ENCODE measurements at places on chromosomes 2 and 18.

DNA sequence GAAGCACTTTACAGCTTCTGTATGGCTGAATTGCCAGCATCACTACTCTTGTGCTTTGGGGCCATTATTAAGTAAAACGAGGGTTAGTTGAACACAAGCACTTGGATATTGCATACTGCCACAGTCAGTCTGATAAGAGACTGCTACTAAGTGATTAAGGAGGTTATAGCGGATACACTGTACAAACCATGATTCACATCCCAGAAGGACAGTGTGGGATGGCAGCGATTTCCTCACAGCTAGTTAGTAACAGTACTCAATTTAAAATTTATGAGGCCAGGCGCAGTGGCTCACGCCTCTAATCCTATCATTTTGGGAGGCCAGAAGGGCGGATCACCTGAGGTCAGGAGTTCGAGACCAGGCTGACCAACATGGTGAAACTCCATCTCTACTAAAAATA, 2.6 kb upstream of the BMPR2 start:
- no peak for DNase-seq

- no peak for DNase-seq
Observed at GRCh38 chr2:58046335-58046584, 346 bp upstream of the VRK2 start.

DNA sequence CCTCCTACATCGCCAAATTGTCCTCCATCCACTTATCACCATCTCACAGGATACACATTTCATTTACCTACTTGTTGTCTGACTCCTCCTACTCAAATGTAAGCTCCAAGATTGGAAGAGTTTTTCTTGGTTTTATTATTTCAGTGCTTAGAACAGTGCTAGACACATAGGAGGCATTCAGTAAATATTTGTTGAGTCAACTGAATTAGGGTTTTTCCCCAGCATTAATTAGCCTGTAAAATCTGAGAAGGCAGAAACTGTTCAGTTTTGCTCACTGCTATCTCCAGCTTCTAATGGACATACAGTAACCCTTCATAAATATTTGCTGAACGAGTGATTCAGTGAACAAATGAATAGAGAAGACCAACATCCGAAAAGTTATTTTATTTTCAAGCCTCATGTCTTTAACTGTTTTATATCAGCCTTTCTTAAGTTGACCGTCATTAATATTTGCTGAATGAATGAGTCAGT, 800 bp downstream of the TTC21B start:
- peak; percentile 44 for DNase-seq

GRCh38 chr2:180238729-180239128, 231.6 kb upstream of the CWC22 start:
- no peak for DNase-seq

GRCh38 chr2:1132328-1132969, 181.8 kb downstream of the SNTG2 start:
- DNase-seq, result peak; percentile 27

DNA sequence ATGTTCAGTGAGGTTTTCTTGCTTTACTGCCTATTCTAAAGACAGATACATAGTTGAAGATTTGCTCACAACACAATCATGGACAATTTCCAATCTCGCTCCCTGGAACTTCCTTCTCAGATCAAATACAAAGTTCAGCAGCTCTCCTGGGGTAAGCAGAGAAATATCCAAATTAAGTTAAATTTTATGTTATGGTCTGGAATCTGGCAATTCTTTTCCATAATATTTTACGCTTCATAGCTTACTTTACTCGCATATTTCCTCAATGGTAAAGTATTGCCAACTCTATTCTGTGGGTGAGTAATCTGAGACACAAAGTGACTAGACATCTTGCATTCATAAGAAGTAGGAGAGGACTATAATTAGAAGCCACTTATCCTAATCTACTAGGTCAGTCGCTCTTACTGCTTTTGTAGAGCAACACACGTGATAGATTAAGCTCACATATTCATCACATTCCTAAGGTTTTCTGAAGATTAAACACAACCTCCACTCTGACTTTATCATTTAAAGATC, 529.4 kb downstream of the CCDC85A start:
- DNase-seq, result no peak

GRCh38 chr2:237059155-237059875, 26.4 kb upstream of the COPS8 start:
- no peak for DNase-seq

DNA sequence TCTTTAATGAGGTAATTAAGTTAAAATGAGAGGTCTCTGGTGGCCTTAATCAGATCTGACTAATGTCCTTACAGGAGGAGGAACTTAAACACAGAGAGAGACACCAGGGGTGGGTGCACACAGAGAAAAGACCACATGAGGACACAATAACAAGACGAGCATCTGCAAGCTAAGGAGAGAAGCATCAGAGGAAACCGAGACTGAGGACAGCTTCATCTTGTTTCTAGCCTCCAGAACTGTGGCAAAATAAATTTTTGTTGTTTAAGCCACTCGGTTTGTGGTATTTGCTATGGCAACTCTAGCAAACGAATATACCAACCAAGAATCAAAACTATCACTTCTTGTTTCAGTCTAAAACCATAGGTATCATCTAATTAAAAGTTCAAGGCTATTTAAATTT, 400.1 kb downstream of the PID1 start:
- no peak for DNase-seq

- DNase-seq, result peak; percentile 91
Observed at GRCh38 chr2:675982-676646, 1.1 kb downstream of the TMEM18 start.

GRCh38 chr2:240333985-240334384, 101.5 kb upstream of the GPC1 start:
- DNase-seq, result no peak

- DNase-seq, result no peak
Observed at GRCh38 chr18:48889981-48890762, 60.6 kb downstream of the SMAD7 start.

DNA sequence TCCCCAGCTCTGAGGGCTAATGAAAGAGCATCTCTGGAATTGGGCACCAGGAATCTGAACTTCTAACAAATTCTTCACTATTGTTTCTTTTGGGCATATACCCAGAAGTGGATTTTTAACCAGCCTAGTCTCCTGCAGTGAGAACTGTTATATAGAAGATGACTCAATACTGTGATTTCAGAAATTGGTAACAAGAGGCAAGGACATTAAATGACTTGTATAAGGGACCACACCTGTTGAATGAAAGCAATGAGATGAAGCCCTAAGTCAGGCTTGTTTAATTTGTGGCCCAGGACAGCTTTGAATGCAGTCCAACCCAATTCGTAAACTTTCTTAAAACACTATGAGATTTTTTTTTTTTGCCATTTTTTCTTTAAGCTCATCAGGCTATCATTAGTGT, 57.9 kb downstream of the EPC2 start:
- DNase-seq, result no peak

DNA sequence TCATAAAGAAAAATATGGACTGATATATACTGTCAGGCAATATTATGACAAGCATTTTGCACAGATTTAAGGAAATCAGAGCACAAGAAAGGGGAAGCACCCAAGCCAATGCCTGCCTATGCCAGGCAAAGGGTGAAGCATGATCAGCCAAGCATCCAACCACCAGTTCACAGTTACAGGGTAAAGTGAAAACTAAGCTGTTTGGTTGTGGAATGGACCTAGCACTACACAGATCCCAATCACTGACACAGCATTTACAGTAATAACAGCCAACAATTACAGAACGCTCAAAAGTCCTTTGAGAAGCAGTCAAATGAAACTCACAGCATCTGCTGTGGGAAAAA, 90.3 kb downstream of the SP3 start:
- DNase-seq, result peak; percentile 83

GRCh38 chr2:224098481-224099230, 59.6 kb upstream of the SERPINE2 start:
- DNase-seq, result no peak

- DNase-seq, result no peak
Observed at GRCh38 chr2:231752061-231752460, 29.0 kb downstream of the PDE6D start.

DNA sequence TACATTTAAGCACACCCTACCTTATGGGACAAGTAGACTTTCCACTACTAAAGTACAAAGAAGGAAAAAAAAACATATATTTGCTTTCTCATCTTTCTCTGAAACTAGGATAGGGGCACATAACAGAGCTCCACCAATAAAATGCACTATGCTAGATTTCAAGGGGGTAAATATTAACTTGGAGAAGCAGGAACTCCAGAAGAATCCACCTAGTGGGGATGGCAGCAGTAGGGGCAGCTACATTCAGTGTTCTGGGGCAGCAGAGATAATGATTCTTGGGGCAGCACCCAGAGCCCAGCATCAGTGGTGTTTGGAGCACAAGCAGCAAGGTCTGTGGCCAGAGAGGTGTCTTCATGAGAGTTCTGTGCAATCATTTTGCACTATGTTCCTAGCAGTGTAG, 64.7 kb downstream of the DTNB start:
- no peak for DNase-seq

DNA sequence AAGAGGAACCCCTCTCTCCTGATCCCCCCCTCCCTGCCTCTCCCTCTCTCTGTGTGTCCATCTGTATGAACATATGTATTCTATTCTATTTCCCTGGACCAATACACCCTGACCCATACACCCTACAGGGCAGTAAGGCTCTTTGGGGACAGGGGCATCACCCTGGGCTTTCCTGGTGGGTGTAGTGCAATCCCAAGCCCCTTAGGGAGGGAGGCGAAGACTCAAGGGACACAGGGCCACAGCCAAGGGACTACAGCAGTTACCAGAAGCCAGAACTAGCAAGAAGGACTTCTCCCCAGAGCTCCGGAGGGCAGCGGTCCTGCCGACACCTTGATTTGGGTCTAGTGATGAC, 214.2 kb upstream of the RAB6C start:
- DNase-seq, result no peak

GRCh38 chr18:74217476-74218143, 69.3 kb downstream of the TIMM21 start:
- DNase-seq, result no peak

GRCh38 chr18:12921178-12921577, 26.6 kb upstream of the SEH1L start:
- DNase-seq, result no peak

GRCh38 chr2:236938126-236938525, 147.6 kb upstream of the COPS8 start:
- no peak for DNase-seq

- DNase-seq, result peak; percentile 82
Observed at GRCh38 chr2:26720322-26721114, 28.0 kb downstream of the KCNK3 start.

- no peak for DNase-seq
Observed at GRCh38 chr2:221330436-221330835, 241.7 kb downstream of the EPHA4 start.

- no peak for DNase-seq
Observed at GRCh38 chr2:65344689-65345088, 87.7 kb downstream of the SPRED2 start.

GRCh38 chr2:107323946-107324565, 438.1 kb upstream of the ST6GAL2 start:
- DNase-seq, result no peak

- DNase-seq, result no peak
Observed at GRCh38 chr2:188367164-188367563, 75.5 kb downstream of the GULP1 start.

DNA sequence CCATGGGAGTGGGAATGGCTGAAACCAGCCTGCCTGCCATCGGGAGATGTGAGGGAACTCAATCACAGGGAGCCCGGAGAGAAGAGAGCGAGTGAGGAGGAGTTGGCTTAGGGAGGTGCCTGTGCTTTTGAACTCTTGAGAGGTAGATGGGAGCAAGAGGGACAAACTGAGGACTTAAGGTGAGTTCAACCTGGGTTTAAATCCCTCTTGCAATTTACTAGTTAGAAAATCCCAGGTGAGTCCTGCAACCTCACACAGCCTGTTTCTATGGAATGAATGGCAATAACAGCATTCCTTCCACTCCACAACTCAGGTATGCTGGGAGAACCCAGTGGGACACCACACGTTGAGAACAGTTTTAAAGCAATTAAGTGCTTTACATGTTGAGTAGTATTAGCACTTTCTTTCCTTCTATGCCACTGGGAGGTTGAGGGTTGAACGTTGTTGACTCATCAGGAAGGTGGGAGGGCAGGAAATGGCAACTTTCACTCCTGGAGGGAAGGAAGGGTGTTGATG, 57.3 kb downstream of the VIT start:
- peak; percentile 43 for DNase-seq

DNA sequence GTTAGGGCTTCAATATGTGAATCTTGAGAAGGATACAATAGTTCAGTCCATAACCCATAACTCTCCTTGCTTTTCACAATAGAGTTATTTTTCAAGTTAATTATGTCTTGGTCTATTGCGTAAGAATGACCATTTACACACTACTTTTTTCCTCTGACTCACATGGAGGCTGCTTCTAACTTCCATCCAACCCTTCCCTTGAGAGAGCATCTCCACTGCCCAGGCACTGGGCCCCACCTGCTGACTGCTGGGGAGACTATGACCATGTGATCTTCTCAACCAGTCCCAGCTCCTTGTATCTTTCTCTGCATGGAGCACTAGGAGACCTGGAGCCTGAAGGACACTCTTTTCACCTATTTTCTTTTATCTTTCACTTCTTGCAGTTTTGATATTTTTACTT, 251.5 kb downstream of the GPD2 start:
- peak; percentile 37 for DNase-seq

Measured in kidney tubule cell (primary cell).